Metanephros (tissue), 2 donors: ENCODE measurements at places on chromosomes 3 and 15. TPM values are rescaled to one million over a fixed set of nuclear protein-coding genes. Genes with fewer than 3 reads are reported as not detected.

Gene HIGD2B
- total RNA-seq: not detected

Gene GCSAM
- total RNA-seq: 0.99 TPM

Gene EPHA3
- 6.6 TPM for total RNA-seq

Gene TM4SF18
- 37.4 TPM for total RNA-seq

Gene LRTM1
- total RNA-seq: 16.1 TPM

Gene SMCO1
- 3.5 TPM for total RNA-seq

Gene PRSS50
- total RNA-seq: 0.99 TPM

Gene FBXL22
- total RNA-seq: 9.2 TPM

Gene SLC38A3
- total RNA-seq: 2.9 TPM

Gene MESP2
- total RNA-seq: 0.41 TPM

Gene FEZF2
- total RNA-seq: not detected

Gene VPS13C
- 87.5 TPM for total RNA-seq

Gene ARGFX
- total RNA-seq: not detected

Gene TPRG1
- 3.9 TPM for total RNA-seq
